Kidney epithelial cell (primary cell): ENCODE measurements at places on chromosomes 12 and 14.

- no peak for DNase-seq
Measured at GRCh38 chr12:123546281-123546680, 12.8 kb upstream of the RILPL1 start.

DNA sequence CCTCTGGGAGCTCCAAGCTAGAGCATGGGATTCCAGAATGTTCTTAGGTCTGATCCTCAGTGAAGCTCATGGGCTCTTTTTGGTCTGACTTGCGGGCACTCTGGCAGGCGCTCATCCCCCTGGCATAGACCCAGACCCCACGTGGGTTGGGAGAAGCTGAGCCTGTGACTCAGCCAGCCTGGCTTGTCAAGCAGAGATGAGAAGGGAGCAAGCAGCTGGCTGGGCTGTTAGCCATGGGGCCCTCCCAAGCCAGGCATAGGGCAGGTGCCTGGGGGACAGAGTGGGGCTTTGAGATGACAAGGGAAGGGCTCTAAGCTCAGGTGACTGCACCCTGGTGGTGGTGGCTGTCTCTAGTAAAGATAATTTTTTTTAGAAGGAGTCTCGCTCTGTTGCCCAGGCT lies 80.3 kb upstream of the NOS1 start:
- peak; percentile 10 for DNase-seq

- no peak for DNase-seq
Measured at GRCh38 chr12:541676-542324, 82.1 kb downstream of the B4GALNT3 start.

DNA sequence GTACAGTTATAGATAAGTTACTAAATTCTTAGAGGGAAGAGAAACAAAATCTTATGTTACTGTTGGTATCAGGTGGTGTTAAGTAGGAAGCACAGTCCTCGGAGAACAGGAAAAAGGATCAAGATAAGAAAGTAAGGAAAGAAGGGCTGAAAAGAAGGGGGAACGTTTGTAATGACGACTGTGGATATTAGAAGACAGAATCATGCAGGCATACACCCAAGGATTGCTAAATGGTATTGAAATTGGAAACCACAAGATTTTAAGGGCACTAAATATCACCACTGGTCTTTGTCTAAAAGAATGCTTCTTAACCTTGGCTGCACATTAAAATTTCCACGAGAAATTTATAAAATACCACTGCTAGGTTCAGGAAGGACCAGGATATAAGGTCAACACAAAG lies 34.1 kb upstream of the ERGIC2 start:
- no peak for DNase-seq
